Left lobe of liver (tissue), 2 donors: ENCODE measurements at places on chromosomes 5 and 9.
A peak's percentile ranks its signal among the peaks of the same experiment; 100 is the strongest.

DNA sequence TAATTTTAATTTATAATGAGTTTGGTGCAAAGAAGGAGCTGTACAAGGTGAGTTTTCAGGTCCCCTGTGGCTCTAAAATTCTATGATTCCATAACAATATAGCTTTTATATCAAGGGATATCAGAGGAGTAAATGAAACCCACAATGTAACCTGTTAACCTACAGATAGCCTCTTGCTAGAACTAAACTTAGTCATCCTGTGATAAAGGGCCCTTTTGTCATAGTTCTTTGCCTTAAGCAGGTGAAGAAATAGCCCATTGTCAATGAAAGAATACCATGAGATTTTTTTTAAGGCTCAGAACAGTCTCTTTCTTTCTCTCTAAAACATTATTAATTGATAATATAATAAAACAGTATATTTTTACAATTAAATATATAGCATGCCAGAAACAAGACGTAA lies 127.8 kb downstream of the NFIB start:
- no peak for DNase-seq

DNA sequence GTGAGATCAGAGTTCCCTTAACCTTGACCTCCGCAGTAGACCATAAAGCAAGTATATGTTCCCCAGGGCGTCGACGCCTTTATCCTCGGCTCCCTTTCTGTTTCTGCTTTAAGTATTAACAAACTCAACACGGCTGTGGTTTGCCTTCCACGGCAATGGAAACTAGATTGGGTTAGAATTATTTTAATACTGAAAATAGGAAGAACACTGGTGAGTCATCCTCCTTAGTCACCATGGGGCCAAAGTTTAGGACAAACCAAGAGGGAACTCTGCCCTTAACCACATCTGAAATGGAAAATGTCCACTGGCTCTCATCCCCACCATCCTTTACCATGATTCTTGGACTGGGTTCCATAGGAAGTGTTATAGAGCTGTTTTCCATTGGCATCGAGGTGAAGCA lies 386.1 kb downstream of the ACTL7B start:
- no peak for DNase-seq

DNA sequence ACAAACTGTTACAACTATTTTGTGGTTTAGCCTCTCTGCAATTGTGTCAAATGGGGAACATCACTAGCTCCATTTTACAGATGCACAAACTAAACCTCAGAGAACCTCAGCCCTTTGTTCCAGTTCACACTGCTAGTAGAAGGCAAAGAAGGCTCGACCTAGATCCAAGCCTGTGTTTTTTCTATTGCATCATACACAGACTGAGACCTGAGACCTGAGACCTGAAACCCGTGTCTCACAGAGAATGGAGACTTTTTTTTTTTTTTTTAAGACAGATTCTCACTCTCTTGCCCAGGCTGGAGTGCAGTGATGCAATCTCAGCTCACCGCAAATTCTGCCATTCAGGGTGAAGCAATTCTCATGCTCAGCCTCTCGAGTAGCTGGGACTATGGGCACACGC lies 120.8 kb downstream of the GALNT10 start:
- no peak for DNase-seq

DNA sequence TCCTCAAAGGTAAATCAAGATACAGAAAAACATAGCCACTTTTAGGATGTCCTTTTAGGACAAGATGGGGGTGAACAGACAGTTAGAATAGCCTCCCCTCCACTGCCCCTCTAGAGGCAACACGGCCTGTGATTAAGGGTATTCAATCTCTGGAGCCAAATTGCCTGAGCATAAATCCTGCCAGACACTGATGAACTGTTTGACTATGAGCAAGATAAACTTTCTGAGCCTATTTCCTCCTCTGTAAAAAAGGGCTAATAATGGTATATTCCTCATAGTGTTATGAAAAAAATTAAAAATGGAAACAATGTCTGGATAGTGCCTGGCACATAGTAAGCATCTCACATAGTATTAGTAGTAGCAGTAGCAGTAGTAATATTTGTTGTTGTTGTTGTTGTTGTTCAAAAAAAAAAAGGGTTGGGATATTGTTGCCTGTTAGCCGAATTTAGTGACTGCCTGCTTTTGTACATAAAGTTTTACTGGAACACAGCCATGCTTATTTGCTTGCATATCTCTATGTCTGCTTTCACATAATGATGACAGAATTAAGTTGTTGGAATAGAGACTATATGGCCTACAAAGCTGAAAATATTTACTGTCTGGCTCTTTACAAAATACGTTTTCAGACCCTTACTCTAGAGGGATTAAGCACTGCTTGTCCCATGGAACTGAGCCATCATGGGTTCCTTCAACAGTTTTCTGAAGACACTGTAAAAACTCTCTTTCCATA lies 536.3 kb downstream of the TLE4 start:
- no peak for DNase-seq

DNA sequence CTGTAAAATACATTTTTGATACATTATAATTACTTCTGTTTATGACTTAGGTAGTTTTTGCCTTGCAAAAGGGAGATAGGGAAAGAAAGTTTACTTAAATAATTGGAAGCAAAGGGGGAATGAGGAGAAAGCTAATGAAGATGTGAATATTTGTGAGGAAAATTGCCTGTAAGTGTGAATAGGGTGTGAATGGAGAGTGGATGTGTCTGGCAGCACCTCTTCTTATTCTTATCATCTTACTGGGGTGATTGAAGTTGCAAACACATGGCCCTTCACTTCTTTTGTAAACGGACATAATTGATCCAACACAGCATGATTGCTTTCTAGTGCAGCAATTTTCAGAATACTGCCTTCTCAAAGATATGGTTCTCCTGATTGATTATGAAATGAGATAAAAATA lies 46.6 kb downstream of the PALM2AKAP2 start:
- DNase-seq: no peak

- no peak for DNase-seq
These were observed 45.2 kb downstream of the CYSTM1 start for GRCh38 chr5:140220032-140220697.

- DNase-seq: no peak
These were observed 173.7 kb upstream of the POU5F2 start for GRCh38 chr5:93915142-93915553.

- peak; percentile 51 for DNase-seq
These were observed 12.0 kb downstream of the INIP start for GRCh38 chr9:112705768-112706427.

- DNase-seq: no peak
These were observed 461.4 kb upstream of the TYRP1 start for GRCh38 chr9:12231832-12232231.

DNA sequence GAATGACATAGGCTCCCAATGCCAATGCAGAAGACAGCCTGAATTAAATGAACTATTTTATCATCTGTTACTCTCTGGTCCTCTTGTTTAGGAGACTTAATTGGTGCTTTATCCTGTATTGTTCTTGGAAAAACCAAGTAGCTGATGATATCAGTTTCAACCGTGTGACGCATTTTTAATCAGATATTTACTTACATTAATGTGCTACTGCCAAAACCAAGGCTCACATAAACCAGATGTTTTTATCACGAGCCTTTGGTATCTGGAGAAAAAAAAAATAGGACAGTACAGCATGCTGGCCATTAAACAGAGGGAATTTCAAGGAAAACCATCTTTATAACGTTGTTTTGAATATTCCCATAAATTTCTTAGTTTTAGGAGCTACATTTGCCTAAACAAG lies 90.1 kb downstream of the ICE1 start:
- no peak for DNase-seq

DNA sequence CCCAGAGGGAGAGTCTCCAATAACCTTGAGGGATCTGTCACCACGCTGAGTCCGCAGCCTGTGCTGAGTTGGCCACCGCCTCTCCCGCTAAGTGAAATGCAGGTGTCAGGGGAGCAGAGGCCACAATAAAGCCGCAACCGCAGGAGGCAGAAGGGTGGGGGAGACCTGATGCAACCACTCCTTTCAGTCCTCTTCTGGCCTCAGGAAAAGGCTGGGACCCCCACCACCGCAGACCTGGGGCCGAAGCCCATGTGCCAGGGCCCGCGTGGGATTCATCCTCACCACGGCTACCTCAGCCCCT lies 576 bp downstream of the MAP1B start:
- no peak for DNase-seq

DNA sequence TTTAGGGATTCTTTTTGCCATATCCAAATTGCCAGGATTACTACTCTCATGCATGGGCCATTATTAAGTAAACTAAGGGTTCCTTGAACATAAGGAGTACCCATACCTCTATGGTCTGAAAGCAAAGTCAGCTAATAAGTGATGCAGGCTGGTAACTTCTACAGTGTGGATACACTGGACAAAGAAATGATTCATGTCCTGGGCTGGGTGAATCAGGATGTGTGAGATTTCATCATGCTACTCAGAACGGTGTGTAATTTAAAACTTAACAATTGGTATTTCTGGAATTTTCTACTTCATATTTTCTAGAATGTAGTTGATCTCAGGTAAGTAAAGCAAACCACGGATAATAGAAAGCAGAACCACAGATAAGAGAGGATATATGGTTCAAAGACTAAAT lies 428.8 kb downstream of the CHSY3 start:
- DNase-seq: no peak

GRCh38 chr5:119031905-119032304 lies 39.0 kb upstream of the DMXL1 start:
- DNase-seq: no peak

GRCh38 chr5:31007672-31008071 lies 185.8 kb upstream of the CDH6 start:
- no peak for DNase-seq

GRCh38 chr9:5611321-5612184 lies 17.4 kb upstream of the RIC1 start:
- no peak for DNase-seq

GRCh38 chr9:34929506-34930102 lies 28.5 kb upstream of the PHF24 start:
- no peak for DNase-seq

DNA sequence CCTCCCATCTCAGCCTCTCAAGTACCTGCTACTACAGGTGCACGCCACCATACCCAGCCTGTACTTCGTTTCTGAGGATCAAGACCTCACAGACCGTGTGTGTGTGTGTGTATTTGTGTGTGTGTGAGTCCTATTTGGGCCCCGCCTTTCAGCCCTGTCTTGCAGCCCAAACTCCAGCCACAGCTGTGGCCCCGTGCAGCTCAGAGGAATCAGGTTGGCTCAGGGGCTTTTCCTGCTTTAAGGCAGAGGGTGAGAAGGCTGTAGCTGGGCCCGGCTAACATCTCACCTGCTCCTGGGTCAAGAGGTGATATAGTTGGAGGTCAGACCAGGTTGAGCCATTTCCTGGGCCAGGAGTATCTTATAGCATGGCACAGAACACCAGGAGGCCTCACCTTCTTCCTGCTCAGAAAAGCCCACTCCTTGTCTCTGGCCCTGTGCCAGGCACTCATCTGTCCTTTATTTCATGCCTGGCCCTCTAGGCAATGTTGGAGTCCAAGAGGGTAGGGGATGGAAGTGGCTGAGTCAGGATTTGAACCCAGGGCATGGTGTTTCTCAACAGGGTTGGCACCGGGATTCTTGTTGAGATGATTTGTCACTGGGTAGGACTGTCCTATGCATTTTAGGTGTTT lies 1.6 kb upstream of the PHYKPL start:
- DNase-seq: no peak

DNA sequence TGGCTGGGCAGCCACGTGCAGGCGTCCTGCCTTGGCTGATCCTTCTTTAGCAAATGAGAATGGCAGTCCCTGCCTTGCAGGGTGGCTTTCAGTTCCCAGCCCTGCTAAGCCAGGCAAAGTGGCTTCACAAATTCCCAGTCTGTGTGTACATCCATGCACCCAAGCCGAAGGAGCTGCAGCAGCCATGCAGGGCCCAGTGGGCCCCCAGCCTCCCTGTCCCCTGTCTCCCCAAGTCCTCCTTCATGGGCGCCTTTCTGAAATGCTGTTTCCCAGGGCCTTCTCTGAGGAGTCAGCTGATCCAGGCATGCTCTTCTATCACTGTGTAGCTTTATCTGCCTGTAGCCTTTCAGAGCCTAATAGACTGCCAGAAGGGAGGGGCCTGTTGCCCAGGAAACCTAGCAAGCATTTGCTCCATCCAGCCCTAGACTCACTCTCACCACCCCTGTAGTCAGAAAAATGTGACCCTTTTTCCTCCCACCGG lies 47.4 kb upstream of the SHC3 start:
- no peak for DNase-seq

DNA sequence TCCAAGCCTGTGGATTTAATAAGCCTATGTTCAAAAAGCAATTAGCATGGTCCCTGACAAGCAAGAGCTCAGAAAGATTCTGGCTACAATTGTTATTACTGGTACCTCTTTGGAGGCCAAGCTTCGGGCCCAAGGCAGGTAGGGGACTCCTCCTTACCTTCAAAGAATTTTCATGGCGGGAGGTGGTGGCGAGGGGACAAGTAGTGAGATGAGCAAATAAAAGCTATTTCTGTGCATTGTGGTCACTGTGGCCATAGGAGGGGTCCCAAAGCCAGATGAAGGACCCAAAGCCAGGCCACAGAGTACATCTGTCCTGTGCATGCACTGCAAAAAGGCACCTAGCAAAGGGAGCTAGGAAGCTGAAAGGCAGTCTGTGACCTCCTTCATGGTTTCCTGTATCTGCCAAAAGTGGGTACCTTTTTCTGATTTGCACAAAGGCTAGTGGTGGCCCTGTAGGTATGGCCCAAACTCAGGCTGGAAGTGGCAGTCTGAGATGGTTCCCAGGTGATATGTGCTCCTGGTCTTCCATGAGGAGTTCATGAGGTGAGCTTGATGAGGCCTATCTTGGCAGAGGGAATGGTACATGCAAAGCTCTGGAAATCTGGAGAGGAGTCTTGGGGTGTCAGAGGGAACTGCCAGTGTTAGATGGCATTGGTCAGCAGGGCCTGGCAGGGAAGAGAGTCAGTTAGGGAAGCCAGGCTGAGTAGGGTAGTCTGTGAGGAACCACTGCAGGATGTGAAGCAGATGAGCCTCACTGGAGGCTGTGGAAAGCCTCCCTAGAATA lies 3.3 kb upstream of the CXXC5 start:
- peak; percentile 35 for DNase-seq

- DNase-seq: no peak
These were observed 140.4 kb downstream of the PSAT1 start for GRCh38 chr9:78437296-78437695.

GRCh38 chr5:126007841-126008240 lies 415.4 kb upstream of the GRAMD2B start:
- DNase-seq: no peak

DNA sequence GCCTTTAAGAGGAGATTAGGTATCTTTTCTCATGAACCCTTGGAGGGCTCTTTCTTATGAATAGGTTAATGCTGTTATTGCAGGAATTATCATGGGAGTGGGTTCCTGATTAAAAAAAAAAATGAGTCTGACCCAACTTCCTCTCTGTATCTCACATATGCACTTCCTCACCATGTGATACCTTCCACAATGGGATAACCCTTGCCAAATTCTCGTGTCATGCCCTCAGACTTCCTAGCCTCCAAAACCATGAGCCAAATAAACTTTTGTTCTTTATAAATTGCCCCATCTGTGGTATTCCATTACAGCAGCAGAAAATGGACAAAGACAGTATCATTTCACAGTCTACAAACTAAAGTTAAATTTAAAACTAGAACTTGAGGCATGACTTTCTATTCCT lies 1.0 kb downstream of the OR1B1 start:
- DNase-seq: no peak

DNA sequence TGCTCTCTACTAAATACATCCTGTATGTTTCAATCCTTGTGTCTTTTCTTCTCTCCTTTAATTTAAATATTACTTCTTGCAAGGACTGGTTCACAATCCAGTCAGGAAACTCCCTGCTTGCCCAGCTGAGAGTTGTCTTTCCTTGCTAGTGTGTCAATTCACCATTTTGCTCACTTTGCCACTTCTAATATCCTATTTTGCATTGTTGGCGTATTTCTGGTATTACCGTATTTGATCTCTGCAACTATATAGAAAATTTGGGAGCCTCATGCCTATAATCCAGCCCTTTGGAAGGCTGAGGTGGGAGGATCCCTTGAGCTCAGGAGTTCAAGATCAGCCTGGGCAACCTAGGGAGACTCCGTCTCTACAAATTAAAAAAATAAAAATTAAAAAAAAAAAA lies 90.5 kb upstream of the TTC23L start:
- DNase-seq: no peak
